Stimulated activated memory B cell treated with anti-CD40 and anti-IgM and Interleukin-4, amounts not matched to agents 10 μg/mL and 1 μg/mL and 100 μg/mL, for 72 hours (primary cell): ENCODE measurements at places on chromosomes 13 and 19.
A peak's percentile ranks its signal among the peaks of the same experiment; 100 is the strongest.

- ATAC-seq, result no peak
Measured at GRCh38 chr19:13884726-13885591, 8.0 kb downstream of the NANOS3 start.

GRCh38 chr13:81671064-81671463, 1330.1 kb upstream of the SPRY2 start:
- no peak for ATAC-seq

DNA sequence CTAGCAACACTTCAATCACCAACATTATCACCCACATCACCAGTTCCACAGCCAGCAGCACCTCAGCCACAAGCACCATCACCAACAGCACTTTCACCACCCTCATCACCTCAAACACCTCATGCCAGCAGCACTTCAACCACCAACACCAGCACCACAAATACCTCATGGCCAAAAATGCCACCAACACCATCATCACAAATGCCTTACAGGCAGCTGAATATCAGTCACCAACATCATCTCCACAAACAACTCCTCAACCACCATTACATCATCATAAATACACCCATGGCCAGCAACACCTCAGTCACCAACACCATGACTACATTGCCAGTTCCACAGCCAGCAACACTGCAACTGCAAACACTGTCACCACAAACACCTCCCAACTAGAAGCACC, 10.4 kb downstream of the FCER2 start:
- no peak for ATAC-seq

- no peak for ATAC-seq
Measured at GRCh38 chr13:23427881-23428528, 5.5 kb downstream of the SACS start.

GRCh38 chr19:1745589-1746031, 7.7 kb upstream of the ONECUT3 start:
- no peak for ATAC-seq

DNA sequence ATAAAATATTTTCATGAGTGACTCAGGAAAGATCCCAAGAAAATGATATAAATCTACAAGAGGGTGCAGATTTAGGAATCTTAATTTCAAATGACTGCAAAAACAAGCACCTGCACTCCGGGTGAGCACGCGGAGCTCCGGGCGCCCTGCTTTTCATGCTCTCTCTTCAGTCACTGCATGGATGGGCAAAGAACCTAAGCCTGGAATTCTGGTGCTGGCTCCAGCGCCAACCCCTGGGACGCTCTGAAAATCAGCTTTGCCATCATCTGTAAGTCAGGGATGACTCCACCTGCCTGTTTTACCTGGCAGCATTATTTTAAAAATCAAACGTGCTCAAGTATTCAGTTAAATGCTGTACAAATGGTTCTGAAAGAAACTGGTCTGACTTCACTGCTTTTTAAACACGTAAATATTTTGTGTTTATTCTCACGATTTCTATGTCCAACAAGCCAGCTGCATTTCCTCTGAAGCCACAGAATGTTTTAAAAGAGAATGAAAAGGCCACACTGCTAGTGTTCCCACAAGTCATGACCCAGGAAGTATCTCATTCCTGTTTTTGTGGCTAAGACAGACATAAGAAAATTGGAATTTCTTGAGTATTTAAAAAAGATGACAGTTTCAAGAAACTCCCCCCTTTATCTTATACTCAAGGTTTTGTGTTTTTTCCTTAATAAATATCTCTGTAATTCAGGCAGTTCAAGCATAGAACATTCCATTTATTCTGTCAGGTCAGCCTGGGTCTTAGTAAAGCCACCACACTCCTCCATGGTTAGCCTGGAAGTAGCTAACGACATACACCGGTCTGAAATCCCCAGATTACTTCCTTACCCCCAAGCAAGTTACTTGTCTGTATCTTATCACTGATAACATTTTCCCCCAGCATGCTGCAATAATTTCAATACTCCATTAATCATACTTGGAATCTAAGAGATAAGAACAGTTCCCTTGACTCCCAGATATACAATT, 81.1 kb downstream of the COL4A1 start:
- ATAC-seq, result no peak

DNA sequence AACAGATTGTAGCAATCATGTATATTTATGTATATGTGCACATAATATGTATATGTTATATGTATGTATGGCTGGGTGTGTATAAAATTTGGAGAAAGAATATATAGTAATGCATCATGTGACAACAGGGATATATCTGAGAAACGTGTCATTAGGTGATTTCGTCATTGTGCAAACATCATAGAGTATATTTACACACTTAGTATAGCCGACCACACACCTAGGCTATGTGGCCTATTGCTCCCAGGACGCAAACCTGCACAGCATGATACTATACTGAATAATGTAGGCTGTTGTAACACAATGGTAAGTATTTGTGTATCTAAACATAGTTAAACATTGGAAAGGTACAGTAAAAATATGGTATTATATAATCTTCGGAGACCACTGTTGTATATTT, 43.8 kb downstream of the ESD start:
- no peak for ATAC-seq

DNA sequence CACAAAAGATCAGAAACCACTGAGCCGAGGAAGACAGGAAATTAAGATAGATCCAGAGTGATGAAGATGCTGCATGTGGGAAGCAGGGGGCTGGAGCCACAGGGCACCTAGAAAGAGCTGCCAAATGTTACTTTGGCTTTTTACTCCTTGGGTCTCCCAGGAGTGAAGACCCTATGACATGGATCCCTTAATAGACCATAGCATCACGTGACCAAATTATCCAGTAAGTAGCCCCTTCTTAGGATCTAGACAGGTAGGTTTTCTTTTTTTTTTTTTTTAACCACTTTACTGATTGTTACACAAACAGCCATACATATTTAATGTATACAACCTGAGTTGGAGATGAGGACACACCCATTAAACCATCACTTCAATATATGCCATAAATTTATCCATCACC, 183.9 kb upstream of the SOX21 start:
- no peak for ATAC-seq

GRCh38 chr19:916645-917322, 349 bp upstream of the KISS1R start:
- no peak for ATAC-seq

DNA sequence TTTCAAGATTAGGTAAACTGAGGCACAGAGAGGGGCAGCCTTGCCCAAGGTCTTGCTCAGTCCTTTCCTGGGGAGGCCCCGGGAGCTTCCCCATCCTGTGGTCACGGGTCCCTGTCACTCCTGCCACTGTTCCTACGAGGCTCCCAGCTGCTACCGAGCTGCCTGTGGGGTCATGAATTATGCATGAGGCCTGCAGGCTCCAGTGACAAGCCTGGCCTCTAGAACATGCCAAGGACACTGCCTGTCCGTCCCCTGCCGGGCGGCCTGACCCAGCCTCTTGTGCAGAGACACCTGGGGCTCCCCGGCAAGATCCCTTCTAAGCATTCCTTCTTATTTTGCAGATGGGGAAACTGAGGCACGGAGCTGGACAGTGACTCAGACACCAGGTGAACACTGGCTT, 2.7 kb downstream of the FCHO1 start:
- ATAC-seq, result no peak

GRCh38 chr13:20161275-20161950, 561 bp upstream of the GJA3 start:
- ATAC-seq, result peak; percentile 85

DNA sequence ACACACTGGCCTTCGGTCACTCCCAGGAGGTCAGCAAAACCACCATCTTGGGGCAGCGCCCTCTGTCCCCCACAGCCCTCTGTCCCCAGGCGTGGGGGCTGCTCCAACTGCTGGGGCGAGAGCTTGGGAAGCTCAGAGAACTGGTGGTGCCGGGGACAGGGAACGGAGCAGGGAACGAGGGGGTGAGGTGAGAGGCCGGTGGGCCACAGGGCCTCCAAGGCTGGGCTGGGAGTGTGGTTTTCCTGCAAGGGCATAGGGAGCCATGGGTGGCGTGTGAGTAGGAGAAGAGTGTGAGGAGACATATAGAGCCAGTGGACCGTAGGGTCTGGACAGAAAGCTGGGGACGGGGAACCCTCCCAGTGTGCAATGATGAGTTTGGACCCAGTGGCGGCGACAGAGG, 34.1 kb downstream of the F2RL3 start:
- no peak for ATAC-seq

- ATAC-seq, result no peak
Measured at GRCh38 chr19:48654299-48655059, 8.5 kb upstream of the CA11 start.

GRCh38 chr13:26425443-26426358, 131.8 kb upstream of the WASF3 start:
- ATAC-seq, result no peak

- no peak for ATAC-seq
Measured at GRCh38 chr19:49420227-49420626, 3.0 kb downstream of the PTH2 start.

- no peak for ATAC-seq
Measured at GRCh38 chr19:56103027-56103614, 18.0 kb downstream of the ZNF787 start.
